ENCODE measurements at places on chromosomes 6 and 20. TPM values are rescaled to one million over a fixed set of nuclear protein-coding genes. Genes with fewer than 3 reads are reported as not detected.

Gene COX4I2
- total RNA-seq, result not detected

Gene FNDC1
- total RNA-seq, result 0.07 TPM

Gene JPH2
- 0.17 TPM for total RNA-seq

Gene LAMA2
- total RNA-seq, result 8.2 TPM

Gene IL17F
- total RNA-seq, result not detected

Gene NHSL1
- total RNA-seq, result 15.4 TPM

Gene SLC22A7
- not detected for total RNA-seq

Gene MEI4
- total RNA-seq, result not detected

Gene HNF4A
- 7.4 TPM for total RNA-seq

Gene HLA-DQB1
- 2.1 TPM for total RNA-seq

Gene SLPI
- 5.4 TPM for total RNA-seq

Gene ZNF341
- total RNA-seq, result 4.9 TPM

Gene THBS2
- 0.39 TPM for total RNA-seq

Gene OTOR
- not detected for total RNA-seq

Gene RRAGD
- total RNA-seq, result 15.9 TPM

Gene ABHD16B
- not detected for total RNA-seq

Gene CCM2L
- total RNA-seq, result 1.4 TPM

Gene ZSCAN31
- total RNA-seq, result 10.1 TPM

Gene FERMT1
- 34.9 TPM for total RNA-seq

Gene ANKEF1
- 15.8 TPM for total RNA-seq

Gene VGLL2
- not detected for total RNA-seq

Gene COL21A1
- not detected for total RNA-seq

Gene RAET1L
- total RNA-seq, result 1.5 TPM

Gene RNF182
- total RNA-seq, result 6.5 TPM

Gene GTSF1L
- not detected for total RNA-seq

Gene KCNK5
- total RNA-seq, result 9.5 TPM

Gene ASF1A
- total RNA-seq, result 23.3 TPM
